ENCODE measurements at places on chromosomes 2 and 18. TPM values are rescaled to one million over a fixed set of nuclear protein-coding genes. Genes with fewer than 3 reads are reported as not detected.

The TM4SF20 gene
- total RNA-seq, result 0.59 TPM

The DNAJC5G gene
- total RNA-seq, result 0.16 TPM

The DNAH7 gene
- total RNA-seq, result 3.9 TPM

The ALPG gene
- total RNA-seq, result 0.39 TPM

The SERPINB8 gene
- 4.5 TPM for total RNA-seq

The AFG3L2 gene
- 27.4 TPM for total RNA-seq

The SCG2 gene
- total RNA-seq, result 31.9 TPM

The TRIM43 gene
- 0.31 TPM for total RNA-seq

The KCNS3 gene
- total RNA-seq, result 1.8 TPM

The C2orf80 gene
- 79.1 TPM for total RNA-seq

The MGAT4A gene
- 13.8 TPM for total RNA-seq

The POU3F3 gene
- 41.9 TPM for total RNA-seq

The SGPP2 gene
- total RNA-seq, result 0.81 TPM

The LYG1 gene
- total RNA-seq, result 1.4 TPM

The CXCR1 gene
- total RNA-seq, result 0.17 TPM

The ACADL gene
- 0.31 TPM for total RNA-seq

The NEDD4L gene
- 73.3 TPM for total RNA-seq

The SLC20A1 gene
- 41.9 TPM for total RNA-seq

The LRP1B gene
- 0.04 TPM for total RNA-seq

The DSEL gene
- 7.3 TPM for total RNA-seq

The OSGEPL1 gene
- 20.5 TPM for total RNA-seq

The ZNF532 gene
- 84.8 TPM for total RNA-seq

The LYPD6 gene
- 3.0 TPM for total RNA-seq

The CHRNG gene
- total RNA-seq, result 2.4 TPM

The ANKRD30B gene
- total RNA-seq, result 0.16 TPM

The GPD2 gene
- total RNA-seq, result 32.6 TPM

The LRP2 gene
- total RNA-seq, result under 0.01 TPM

The HSBP1L1 gene
- 6.3 TPM for total RNA-seq

The PGAP1 gene
- total RNA-seq, result 104 TPM

The AGPS gene
- total RNA-seq, result 24.0 TPM

The ALLC gene
- 0.27 TPM for total RNA-seq

The CHMP1B gene
- 39.4 TPM for total RNA-seq

The SCYGR4 gene
- total RNA-seq, result 0.69 TPM

The GAREM1 gene
- 12.8 TPM for total RNA-seq

The C2orf78 gene
- total RNA-seq, result 0.14 TPM

The TOGARAM2 gene
- total RNA-seq, result 0.73 TPM

The KCNJ13 gene
- total RNA-seq, result 2.6 TPM

The RGPD4 gene
- 0.16 TPM for total RNA-seq

The GPR45 gene
- total RNA-seq, result 1.1 TPM

The KIAA1328 gene
- total RNA-seq, result 8.6 TPM

The NCKAP5 gene
- total RNA-seq, result 5.3 TPM

The MPP4 gene
- 0.62 TPM for total RNA-seq

The AQP12B gene
- total RNA-seq, result 0.25 TPM
